ENCODE measurements at places on chromosomes 2 and 18. TPM values are rescaled to one million over a fixed set of nuclear protein-coding genes. Genes with fewer than 3 reads are reported as not detected.

- H3K27ac ChIP-seq, result no peak overlapping the region
- H3K4me1 ChIP-seq, result no peaks in the 10 kb centered on the region
- no peak for DNase-seq
- no peaks in the 10 kb centered on the region for H3K36me3 ChIP-seq
Observed at GRCh38 chr2:150292807-150293206, 194.7 kb downstream of the RND3 start.

Gene PROKR1
- total RNA-seq, result not detected

DNA sequence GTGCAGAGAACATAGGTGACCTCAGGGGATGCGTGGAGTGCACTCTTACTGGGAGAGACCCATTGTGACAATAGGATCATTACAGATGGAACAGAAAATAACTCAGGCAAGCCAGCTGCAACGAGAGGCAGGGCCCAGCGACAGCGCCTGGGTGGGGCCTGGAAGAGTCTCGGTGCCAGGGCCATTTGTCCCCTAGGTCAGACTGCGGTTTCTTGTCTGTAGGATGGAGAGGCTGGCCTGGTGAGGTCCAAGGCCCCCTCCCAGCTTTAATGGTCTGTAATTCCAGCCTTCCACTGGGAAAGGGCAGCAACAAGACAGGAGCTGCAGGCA, 208.6 kb upstream of the APCDD1 start:
- H3K27ac ChIP-seq, result no peak overlapping the region
- no peak overlapping the region for H3K4me3 ChIP-seq
- H3K27me3 ChIP-seq, result peaks cover 6% of the 10 kb centered on the region
- H3K36me3 ChIP-seq, result no peaks in the 10 kb centered on the region
- no peak for DNase-seq
- no peaks in the 10 kb centered on the region for H3K4me1 ChIP-seq

Gene MTHFD2
- 261 TPM for total RNA-seq

GRCh38 chr18:49980896-49981295, 167.6 kb upstream of the ACAA2 start:
- no peak for DNase-seq
- H3K27me3 ChIP-seq, result peaks cover 3% of the 10 kb centered on the region
- no peak overlapping the region for H3K27ac ChIP-seq
- no peak overlapping the region for H3K4me3 ChIP-seq
- H3K36me3 ChIP-seq, result no peaks in the 10 kb centered on the region

GRCh38 chr2:201929281-201930026, 104.2 kb upstream of the FZD7 start:
- no peak for DNase-seq
- no peak overlapping the region for H3K27ac ChIP-seq
- H3K4me3 ChIP-seq, result no peak overlapping the region
- H3K4me1 ChIP-seq, result peaks cover 33% of the 10 kb centered on the region
- no peaks in the 10 kb centered on the region for H3K27me3 ChIP-seq

Gene TLX2
- under 0.01 TPM for total RNA-seq

Gene CGREF1
- 6.8 TPM for total RNA-seq

GRCh38 chr2:74548900-74549826, 4.6 kb downstream of the LOXL3 start:
- peaks cover 57% of the 10 kb centered on the region for H3K36me3 ChIP-seq
- H3K27me3 ChIP-seq, result no peaks in the 10 kb centered on the region
- peaks cover 51% of the 10 kb centered on the region for H3K4me1 ChIP-seq
- H3K4me3 ChIP-seq, result peak overlapping the region; percentile 76
- peak overlapping the region; percentile 68 for H3K27ac ChIP-seq

Gene NPAS2
- total RNA-seq, result 8.7 TPM

GRCh38 chr2:111990375-111990774, 64.7 kb upstream of the TMEM87B start:
- peaks cover 23% of the 10 kb centered on the region for H3K27me3 ChIP-seq
- no peak overlapping the region for H3K27ac ChIP-seq
- H3K4me3 ChIP-seq, result no peak overlapping the region
- no peak for DNase-seq
- H3K36me3 ChIP-seq, result no peaks in the 10 kb centered on the region
- H3K4me1 ChIP-seq, result no peaks in the 10 kb centered on the region

- DNase-seq, result no peak
- H3K36me3 ChIP-seq, result peaks cover 2% of the 10 kb centered on the region
- no peak overlapping the region for H3K4me3 ChIP-seq
- no peaks in the 10 kb centered on the region for H3K27me3 ChIP-seq
- H3K4me1 ChIP-seq, result no peaks in the 10 kb centered on the region
Observed at GRCh38 chr18:76975577-76976110, 153.3 kb downstream of the ZNF236 start.
